Mucosa of descending colon (tissue), 3 donors: ENCODE measurements at places on chromosomes 4 and X.
A peak's percentile ranks its signal among the peaks of the same experiment; 100 is the strongest.

- DNase-seq = peak; percentile 3
Observed at GRCh38 chr4:122898370-122899150, 23.8 kb downstream of the NUDT6 start.

- no peak for DNase-seq
Observed at GRCh38 chr4:98653890-98654867, 4.2 kb downstream of the TSPAN5 start.

GRCh38 chrX:95539041-95539440 lies 1145.6 kb upstream of the DIAPH2 start:
- no peak for DNase-seq

DNA sequence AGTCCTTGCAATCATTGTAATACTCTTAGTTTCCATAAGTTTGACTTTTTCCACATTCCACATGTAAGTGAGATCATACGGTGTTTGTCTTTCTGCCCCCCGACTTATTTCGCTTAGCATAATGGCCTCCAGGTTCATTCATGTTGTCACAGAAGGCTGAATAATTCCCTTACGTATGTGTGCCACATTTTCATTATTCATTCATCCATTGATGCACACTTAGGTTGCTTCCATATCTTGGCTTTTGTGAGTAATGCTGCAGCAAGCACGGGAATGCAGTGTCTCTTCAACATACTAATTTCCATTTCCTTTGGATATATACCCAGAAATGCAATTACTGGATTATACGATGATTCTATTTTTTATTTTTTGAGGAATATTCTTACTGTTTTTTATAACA lies 22.0 kb upstream of the VEGFC start:
- DNase-seq = no peak

DNA sequence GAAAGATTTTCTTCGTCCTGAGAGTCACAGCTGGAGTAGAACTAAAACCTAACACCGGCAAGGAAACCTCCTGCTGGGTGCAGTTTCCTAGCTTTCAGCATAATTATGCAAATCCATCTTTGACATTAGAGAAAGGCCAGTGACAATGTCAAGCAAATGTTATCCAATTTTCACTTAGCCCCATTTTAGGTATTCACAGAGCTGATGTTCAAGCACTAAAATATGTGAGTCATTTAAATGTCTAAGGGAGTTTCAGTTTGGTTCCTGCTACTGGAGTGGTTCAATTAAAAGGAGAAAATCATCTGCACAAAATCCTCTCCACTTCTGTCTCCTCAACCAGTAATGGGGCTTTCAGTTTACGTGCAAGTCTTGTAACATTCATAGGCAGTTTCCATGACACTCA lies 37.1 kb upstream of the AMOT start:
- no peak for DNase-seq

GRCh38 chrX:124289443-124289842 lies 43.0 kb upstream of the TEX13D start:
- no peak for DNase-seq

- DNase-seq = no peak
Observed at GRCh38 chr4:91961504-91961903, 342.3 kb upstream of the GRID2 start.

GRCh38 chr4:84611531-84611930 lies 28.6 kb downstream of the CDS1 start:
- no peak for DNase-seq

GRCh38 chr4:186514271-186514950 lies 41.0 kb downstream of the MTNR1A start:
- no peak for DNase-seq

DNA sequence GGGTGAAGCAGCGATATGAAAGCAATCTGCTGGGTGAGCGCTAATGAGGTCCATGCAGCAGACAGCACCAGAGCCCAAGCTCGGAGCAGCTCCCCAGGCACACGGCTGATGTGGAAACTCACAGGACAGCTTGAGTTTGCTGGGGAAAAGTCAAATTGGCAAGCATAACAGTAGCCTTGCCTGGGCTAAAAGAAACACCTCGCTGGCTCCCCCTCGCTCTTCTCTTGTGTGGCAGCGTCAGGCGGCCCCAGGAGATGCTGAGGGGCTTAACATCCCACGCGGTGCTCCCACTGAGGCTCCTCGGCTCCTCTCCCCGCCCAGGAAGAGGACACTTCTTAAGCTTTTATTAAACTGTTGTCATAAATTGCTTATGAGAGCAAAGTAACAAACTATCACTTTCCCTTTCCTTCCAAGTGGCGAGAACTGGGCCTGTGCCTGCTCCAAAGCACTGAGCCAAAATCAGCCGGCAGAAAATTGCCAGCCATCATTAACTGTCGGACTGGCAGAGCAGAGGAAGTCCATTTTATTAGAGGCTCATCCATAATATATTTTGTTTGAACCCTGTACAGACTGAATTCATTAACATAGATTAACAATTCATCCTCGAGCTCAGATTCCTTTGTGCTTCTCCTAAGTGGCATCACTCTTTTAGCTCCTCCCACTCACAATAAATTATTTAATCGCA lies 111.4 kb downstream of the TSPAN5 start:
- DNase-seq = no peak

- DNase-seq = no peak
Observed at GRCh38 chrX:110049096-110049495, 46.2 kb downstream of the TMEM164 start.

DNA sequence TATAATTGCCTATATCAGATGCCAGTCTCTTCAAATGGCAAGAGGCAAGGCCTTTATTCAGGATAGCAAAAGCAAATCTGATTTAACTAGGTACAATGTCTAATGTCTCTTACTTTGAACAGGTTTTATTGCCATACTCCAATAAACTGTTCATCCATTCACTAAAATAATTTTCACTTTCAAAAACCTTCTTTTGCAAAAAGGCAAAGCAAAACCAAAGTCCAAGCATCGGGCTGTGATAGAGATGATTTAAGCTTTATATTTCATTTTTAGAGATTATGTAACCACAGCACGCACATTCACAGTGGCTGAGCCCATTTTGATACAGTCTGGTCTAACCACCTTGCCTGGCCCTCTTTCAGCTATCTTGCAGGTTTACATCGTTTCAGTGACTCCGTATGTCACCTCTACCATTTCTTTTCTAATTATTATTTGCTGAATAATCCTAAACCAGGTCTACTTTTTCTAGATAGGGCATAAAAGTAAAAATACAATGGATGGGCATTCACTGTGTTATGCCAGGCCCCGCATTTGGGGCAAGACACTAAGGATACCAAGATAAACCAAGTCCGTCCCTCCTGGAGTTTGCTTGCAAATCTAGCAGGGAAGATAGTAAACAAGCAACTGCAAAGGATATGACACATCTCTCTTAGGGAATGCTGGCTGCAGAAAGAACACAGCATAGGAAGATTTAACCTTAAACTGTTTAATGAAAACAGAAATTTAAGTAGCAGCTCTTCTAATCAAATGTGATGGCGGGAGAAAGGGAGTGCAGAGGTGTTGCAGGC lies 1.8 kb downstream of the CASP3 start:
- DNase-seq = no peak

GRCh38 chr4:159639671-159640323 lies 536.9 kb downstream of the RAPGEF2 start:
- DNase-seq = no peak

- peak; percentile 51 for DNase-seq
Observed at GRCh38 chr4:111957997-111958396, 187.3 kb upstream of the FAM241A start.

DNA sequence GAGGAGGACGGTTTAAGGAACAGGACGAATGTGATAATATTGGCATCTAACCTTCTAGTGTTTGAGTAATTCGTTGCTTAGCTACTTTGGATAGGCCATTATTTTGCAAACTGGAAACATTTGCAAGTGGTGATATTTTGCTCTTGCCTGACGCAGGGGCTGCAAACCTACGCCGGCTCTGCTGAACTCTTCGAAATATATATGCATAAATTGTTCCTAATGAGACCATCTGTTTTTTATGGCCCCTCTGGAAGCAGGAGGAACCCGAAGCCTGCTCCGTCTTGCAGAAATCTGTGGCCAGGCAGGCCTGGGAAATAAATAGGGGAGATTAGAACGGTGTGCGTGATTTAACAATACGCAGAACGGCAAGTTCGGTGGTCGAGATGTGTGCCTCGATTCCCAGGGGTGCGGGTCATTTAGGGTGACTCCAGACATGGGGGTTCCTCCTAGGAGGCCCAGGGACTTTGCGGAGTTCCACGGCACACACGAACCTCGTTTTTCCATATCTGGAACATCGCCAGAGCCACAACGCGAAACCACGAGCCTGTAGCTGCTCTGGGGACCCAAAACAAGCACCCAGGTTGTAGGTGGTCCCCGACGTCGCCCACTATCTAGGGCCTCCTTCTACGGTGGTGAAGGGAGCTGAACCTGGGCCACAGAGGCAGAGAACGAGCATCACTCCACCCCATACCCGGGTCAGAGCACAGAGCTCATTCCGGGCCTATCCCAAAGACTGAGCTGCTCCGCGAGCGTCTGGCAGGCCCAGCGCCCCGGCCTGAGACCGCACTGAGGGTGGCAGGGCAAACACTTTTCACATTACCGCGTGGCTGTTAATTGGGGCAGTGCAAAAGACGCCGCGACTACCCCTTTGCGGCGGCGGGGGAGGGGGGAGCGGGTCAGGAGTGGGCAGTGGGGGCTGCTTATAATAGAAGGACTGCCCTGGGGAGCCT lies 89.7 kb downstream of the BCOR start:
- DNase-seq = no peak

DNA sequence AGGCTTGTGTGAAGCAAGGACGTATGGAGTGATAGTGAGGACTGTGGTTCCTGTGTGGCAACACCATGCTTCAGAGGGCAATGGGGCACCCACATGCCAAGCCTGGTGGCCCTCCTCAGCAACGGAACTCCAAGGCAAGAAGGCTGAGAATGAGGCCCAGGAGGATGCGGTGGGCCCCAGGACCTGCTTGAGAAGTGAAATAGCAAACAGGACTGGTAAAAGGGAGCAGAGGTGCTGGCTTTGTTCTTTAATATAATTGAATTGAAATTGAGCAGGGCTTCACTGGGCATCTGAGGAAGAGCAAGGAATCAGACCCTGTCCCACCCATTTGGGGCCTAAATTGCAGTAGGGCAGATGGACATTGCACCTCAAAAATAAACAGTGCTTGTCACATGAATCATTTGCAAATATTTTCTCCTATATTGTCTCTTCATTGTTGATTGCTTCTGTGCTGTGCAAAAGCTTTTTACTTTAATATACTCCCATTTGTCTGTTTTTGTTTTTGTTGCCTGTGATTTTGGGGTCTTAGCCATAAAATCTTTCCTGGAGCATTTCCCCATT lies 2.3 kb downstream of the TMEM187 start:
- no peak for DNase-seq

DNA sequence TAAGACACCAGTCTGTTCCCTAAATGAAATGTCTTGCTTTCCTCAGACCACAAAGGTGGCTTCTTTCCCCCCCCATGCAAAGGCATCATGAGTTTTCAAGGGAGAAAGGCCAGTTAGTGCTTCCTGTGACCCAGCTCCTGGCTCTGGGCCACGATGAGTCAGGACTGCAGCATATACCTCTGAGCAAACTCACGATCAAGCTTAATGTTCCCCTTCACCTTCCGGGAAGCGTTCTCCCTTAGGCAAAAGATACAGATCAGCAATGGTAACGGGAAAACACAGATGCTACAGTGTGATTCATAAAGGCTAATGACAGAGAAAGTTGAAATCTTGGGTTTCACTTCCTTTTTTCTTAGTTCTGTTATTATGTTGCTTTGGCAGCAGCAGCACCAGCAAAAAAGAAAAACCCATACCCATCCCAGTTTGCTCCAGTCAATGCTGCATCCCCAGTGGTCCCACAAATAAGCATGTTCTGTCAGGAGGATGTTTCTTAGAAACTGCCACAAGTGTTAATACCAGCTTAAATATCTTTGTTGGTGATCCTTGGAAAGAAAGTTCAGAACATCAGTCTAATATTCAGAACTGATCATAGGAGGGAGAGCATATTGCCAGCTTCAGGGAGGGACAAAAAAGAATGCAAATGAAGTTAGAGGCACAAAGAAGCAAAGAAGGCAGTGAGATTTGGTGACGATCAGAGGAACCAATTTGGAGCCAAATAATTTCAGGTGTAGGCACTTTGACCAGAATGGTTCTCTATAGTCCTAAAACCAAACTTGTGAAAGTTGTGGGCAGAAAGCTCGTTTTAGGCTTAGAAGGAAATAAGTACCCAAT lies 41.2 kb downstream of the LONRF3 start:
- DNase-seq = peak; percentile 4

DNA sequence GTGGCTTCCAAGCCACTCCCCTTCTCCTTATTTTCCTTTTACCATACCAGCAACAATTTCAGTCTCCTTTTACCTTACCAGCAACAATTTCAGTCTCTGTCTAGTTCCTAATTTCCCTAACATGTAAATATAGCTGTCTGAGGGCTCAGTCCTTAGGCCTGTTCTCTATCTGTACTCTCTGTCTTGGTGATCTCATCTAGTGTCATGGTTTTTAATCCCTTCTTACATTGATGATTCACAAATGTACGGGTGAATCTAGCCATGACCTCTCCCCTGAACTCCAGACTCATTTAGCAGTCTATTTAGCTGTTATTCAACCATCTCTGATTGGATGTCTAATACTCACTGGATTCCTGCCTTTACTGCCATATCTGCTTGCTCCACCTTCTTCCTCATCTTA lies 7.2 kb downstream of the IL15 start:
- no peak for DNase-seq

DNA sequence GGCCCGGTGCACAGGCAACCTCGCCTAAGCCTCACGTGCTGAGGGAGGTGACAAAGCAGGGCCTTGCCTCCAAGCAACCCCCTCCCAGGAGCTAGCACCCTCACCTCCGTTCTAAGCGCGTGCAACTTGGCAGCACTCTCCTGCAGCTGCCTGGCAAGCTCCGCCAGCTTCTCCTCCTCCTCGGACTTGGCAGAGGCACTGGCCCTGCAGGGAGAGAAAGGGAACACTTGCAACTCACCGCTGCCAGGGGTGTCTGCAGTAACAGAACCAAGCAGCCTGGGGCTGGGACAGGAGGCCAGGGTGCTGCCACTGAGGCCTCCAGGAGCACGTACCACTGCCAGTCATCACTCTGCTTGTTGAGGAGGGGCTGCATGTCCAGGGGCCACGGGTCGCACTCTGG lies 10.3 kb upstream of the TREX2 start:
- DNase-seq = no peak

GRCh38 chr4:111707491-111707890 lies 437.8 kb upstream of the FAM241A start:
- DNase-seq = no peak

GRCh38 chr4:8419222-8420041 lies 21.1 kb downstream of the ACOX3 start:
- no peak for DNase-seq

DNA sequence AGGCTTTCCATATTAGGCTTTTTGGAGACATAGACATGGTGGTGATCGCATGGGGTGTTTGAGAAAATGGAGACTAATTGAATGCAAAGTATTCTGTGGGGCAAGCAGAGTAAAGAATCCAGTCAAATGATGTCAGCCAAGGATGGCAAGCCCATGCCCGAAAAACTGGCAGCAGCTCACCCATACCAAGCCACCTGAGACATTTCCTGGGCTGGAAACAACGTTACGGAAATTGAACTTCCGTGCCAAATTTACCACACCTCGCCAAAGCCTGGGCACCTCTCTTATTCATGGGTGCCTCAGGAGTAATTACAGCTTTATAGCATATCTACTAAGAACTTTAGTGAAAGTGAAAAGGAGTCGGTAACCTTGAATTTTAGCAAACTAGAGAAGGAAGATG lies 166.4 kb downstream of the CBR4 start:
- DNase-seq = no peak
